Stimulated activated CD4-positive, alpha-beta T cell treated with anti-CD3 and anti-CD28 coated beads, Interleukin-1b, Interleukin-23, amount 100 ng/mL, for 1 hour (primary cell): ENCODE measurements at places on chromosomes 1 and 21.

- no peak for DNase-seq
Observed at GRCh38 chr1:109819906-109820305, 56.2 kb upstream of the EPS8L3 start.

DNA sequence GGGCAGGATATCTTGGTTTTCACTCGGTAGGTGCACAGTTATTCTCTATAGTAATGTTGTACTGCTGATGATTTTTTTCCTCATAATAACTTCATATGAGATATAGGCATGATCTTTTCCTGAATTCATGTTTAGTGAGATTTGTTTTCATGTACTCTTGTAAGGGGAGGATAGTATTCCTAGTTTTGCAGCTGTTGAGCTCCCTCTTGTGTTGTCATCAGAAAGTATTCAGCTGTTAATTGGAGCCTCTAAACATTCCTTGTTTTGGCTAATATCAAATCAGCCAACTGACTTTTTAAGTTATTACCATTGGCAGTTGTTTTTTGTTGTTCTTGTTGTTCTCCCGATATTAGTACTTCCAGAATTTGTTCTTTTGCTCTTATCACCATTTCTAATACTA is 24.4 kb downstream of the OR10R2 start:
- DNase-seq: no peak

- DNase-seq: no peak
Observed at GRCh38 chr1:61334718-61335589, 252.6 kb downstream of the NFIA start.

GRCh38 chr1:110176299-110176956 is 26.1 kb downstream of the SLC6A17 start:
- DNase-seq: no peak

DNA sequence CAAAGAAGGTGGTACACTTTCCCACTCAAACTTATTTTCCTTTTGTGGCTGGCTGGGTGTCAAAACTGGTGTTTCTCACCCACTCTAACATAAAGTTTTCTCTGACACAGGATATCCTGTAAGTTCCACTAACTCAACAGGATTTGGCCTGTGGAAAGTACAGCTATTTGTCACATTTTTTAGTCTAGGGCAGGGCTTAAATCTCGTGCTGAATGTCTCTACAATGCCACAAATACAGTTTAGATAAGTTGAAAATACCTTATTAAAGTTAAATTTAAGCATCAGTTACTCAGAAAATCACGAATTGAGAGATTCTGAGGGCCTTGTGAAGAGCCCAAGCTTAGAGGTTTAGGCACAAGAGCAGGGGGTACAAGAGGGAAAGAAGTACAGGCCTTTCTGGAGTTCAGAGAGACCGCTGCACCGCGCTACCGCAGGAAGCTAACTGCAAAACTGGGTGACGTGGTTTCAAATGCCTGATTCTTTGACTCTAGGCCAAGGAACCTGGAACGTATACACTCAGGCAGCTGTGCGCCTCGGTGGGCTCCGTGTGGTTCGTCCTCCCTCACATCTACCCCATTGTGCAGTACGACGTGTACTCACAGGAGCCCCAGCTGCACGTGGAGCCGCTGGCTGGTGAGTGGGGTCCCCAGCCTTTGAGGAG is 23.4 kb upstream of the PWP2 start:
- DNase-seq: no peak

DNA sequence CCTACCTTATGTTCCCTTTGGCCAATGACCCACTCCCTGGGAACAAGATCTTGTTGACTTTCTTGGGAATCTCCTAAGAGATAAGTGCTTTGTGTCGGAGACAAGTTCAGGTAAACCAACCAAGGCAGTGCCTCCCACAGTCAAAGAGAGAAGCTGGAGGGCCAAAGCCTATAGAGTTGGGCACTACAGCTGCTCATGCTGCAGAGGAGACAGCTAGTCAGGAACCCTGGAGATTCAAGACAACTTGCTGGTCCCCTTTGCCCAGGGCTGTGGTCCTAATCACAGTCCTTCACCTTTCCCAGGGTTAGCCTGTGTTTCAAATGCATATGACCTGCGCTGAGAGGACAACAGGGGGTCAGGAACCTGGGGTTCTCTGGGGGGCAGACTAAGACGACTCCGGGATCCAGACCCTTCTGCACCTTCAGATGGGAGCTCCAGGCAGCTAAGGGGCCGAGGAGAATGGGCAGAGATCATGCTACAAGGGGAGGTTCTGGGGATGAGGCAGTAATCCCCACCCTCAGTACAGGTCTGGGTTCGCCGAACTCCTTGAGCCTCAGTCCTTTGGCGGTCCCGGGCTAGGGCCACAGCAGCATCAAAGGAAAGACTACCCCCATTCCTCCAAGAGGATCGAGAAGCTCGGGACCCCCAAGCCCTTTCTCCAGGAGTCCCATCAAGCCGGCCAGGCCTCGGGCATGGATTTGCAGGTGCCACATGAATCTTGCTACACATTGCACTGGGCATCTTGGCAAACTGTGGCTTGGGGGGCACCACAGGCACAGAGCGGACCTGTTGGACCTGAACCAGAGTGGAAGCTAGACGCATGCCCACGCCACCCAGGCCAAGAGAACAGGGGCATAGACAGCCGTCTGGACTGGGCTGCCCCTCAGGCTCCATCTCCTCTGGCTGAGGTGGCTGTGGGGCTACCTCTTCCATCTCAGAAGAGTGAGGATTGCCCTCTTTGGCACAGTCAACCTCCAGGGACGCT is 2.0 kb upstream of the USF1 start:
- no peak for DNase-seq

DNA sequence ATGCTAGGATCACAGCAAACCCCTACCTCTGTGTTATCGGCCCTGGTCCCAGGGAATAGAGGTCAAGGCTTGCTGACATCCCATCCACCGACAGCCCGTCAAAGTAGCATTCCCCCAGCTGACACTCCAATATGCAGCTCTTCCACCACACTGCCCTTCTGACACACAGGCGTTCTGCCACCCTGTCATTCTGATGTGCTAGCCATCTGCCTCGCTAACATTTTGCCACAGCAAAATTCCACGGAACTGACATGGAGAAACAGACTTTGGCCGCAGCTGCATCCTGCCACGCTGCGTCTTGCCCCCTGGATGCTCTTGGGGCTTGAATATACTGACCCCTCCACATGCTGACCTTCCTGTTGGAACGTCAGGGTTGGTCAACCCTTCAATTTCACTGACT is 163.2 kb upstream of the CSF3R start:
- no peak for DNase-seq

GRCh38 chr1:197911857-197912696 is 5.1 kb upstream of the LHX9 start:
- no peak for DNase-seq

DNA sequence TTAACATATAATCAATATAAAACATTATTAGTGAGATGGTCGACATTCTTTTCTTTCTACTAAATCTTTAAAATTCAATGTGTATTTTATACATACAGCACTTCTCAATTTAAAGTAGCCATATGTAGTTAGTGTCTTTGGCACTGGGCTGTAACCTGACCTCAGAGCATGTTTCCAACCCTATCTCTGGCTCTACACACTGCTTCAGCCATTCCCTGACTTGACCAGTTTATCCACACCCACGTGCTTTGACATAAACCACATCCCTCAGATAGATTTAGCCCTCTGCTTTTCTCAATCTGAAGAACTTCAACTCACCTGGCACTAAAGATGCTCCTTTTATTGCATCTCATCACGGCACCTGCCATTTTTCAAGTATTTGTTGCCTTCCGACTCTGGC is 58.3 kb downstream of the RGS2 start:
- DNase-seq: no peak

DNA sequence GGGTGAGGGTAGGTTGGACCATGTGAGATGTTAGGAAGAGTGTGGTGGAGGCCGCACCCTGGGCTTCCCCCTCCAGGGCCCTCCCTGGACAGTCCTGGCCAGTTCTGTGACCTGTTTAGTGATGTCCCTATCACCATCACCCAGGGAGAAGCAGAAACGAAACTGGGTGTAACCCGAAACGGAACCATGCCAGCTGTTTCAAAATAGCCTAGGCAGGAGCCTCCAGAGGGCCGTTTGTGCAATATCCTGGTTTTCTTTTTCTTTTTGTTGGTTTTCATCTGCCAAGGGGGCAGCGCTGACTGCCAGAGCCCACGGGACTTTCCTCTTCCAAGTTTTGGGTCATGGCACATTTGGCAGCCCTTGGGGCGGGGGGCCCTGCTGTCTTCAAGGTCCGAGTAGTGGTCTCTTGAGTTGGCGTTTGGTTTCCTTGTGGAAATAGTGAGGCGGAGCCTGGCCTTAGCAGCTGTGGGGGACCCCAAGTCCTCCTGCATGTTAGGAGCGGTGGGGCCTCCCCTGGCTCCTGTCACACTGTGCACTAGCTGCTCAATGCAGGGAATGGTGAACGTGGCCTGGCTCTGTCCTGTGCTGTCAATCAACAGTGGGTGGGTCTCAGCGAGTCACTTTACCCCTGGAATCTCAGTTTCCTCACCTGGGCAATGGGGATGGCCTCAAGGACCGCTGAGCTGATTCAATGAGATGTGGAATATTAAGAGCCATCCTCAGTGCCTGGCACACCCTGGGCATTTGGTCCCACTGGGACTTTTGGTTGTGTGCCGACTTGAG is 90.7 kb downstream of the ARHGEF10L start:
- no peak for DNase-seq

GRCh38 chr1:228882041-228882770 is 146.9 kb downstream of the RHOU start:
- DNase-seq: no peak

GRCh38 chr21:31130821-31131220 is 92.5 kb upstream of the KRTAP19-8 start:
- no peak for DNase-seq

DNA sequence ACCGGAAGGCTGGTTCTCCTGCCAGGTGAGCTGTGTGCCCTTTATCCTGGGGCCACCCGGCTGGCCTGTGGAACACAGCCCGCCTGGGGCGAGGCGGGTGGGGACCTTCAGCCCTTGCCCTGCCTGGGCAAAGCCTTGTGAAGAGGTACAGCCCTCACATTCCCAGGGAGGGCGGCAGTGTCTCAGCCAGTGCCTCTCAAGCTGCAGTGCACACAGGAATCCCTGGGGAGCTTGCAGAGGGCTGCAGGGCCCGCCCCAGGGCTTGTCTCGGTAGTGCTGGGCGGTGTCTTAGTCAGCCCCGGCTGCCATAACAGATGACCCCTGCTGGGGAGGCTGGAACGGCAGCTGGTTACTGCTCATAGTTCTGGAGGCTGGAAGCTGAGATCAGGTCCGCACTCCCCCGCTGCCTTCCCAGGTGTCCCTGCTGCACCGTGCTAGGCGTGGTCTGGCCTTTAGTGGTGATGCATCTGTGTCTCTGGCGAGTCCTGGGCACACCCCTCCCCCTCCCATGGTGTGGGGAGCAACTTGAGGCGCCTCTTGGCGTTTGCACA is 12.6 kb downstream of the DFFB start:
- DNase-seq: no peak

GRCh38 chr1:211697356-211697755 is 21.9 kb upstream of the NEK2 start:
- no peak for DNase-seq

GRCh38 chr1:37764414-37764825 is 500 bp downstream of the EPHA10 start:
- peak; percentile 18 for DNase-seq

GRCh38 chr1:203492082-203492747 is 1.7 kb upstream of the OPTC start:
- DNase-seq: no peak

DNA sequence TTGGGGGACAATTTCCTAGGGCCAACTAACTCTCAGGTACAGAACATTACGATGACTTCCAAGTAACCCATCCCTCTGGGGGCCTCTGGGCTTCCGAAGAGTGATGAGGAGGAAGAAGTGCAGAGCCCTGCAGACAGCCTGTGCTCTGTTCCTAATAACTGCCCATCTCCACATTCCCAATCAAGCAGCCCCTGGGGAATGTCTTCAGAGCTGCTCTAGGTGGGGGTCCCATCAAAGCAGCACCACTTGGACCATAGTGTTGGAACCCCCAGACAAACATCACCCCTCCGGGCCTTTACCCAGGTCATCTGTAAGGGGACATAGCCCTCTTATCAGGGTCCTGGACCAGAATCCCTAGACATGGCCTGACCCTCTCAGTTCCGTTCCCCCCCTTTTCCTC is 357.3 kb downstream of the NPHP4 start:
- no peak for DNase-seq

GRCh38 chr21:14491269-14491681 is 54.8 kb downstream of the SAMSN1 start:
- no peak for DNase-seq

- DNase-seq: no peak
Observed at GRCh38 chr1:61993331-61993961, 201.2 kb upstream of the L1TD1 start.

DNA sequence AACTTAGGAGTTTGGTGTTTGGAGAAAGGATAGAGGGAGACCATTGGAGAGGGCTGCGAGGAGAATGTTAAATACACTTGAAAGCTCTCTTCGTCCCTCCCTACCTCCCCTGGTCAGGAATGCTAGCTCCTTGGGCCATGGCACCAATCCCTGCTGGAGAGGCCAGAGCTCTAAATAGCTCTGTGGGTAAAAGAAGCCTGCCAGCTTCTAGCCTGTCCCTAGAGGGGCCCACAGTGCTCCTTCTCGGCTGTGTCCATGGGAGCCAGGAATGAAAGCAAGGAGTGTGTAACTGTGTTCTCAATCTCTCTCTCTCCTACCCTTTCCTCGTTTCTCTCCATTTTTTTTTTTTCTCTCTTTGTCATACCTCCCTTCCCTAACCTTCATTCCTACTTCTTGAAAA is at the start of gene CCDC190:
CCDC190 (minus strand) TSS at position 75 of the 400 bp plus-strand sequence. CDS start 1,529 bp downstream, outside the sequence.
- DNase-seq: no peak

DNA sequence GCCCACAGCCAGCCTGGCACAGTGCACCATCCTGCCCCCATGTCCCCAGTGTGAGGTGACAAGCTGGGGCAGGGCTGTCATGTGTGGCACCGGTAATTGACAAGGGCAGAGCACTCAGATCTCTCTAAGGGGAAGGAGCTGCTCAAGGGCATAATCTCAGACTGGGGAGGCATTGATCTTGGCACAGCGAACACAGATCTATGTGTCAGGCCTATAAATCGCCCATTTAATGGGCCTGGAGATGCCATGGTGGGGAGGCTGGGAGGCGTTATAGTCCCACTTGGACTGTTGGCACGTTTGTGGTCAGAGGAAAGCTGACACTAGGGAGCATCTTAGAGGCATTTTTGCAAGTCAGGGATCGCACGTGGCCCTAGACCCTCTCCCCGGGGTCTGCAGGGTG is 594.1 kb downstream of the PTPRU start:
- DNase-seq: no peak

DNA sequence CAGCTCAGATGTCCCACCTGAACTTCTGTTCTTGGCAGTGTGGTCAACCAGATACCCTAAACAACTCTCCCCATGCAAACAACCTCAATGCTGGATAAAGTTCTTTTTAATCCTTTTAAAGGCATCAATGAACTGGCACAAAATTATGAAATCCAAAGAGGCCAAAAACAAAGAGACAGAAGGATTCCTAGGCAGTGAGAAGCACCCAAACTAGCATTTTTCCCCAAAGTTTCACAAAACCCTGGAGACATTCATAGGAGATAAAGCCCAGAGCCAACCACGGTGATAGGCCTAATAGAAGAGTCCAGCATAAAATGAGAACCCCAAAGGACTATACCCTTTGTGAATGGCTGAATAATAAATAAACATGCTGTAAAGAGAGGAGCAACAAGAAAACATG is 50.7 kb downstream of the MATN1 start:
- DNase-seq: no peak

GRCh38 chr1:9235096-9235459 is 504 bp downstream of the H6PD start:
- DNase-seq: no peak
